Fibroblast of skin of left biceps (primary cell): ENCODE measurements at places on chromosomes 2 and 18.

GRCh38 chr2:232488097-232488711, 570 bp upstream of the ECEL1 start:
- DNase-seq: no peak

- no peak for DNase-seq
Observed at GRCh38 chr18:45250479-45250878, 364.8 kb upstream of the SLC14A2 start.

GRCh38 chr18:11324956-11325882, 175.8 kb upstream of the PIEZO2 start:
- DNase-seq: peak; percentile 87

GRCh38 chr18:57550510-57550909, 36.0 kb downstream of the FECH start:
- DNase-seq: no peak

GRCh38 chr2:224357098-224357901, 44.6 kb downstream of the FAM124B start:
- DNase-seq: peak; percentile 18

GRCh38 chr2:235007664-235008457, 56.0 kb downstream of the SH3BP4 start:
- no peak for DNase-seq

GRCh38 chr18:45662468-45662867, 47.2 kb downstream of the SLC14A2 start:
- no peak for DNase-seq

DNA sequence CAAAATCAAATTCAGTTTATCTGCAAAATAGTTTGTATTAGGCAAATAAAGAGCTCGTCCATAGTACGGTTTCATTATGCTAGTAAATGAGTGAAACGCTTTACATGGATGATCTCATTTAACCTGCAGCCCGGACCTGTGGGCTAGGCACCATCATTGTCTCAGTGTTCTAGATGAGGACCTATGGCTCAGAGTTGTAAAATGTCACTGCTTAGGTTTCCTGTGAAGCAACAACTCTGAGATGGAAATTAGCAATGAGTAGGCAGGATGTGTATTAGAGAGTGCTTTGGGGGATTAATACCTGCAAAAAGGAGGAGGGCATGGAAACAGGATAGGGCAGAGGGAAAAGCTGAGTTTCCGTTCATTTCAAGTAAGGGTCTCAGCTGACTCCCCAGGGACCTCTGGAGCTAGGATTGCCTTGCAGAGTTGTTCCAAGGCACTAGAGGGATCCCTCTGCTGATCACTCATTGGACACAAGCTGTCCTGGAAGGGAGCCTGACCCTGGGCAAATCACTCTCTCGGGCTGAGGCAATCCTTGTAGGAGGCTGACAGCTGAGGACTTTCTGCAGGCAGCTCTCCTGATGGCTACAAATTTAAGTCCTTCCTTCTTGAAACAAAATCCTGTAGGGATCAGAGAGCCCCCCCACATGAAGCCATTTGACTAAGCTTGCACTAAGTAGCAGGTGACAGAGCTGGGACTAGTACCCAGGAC, 58.8 kb upstream of the SIX2 start:
- no peak for DNase-seq

GRCh38 chr2:50851886-50852285, 180.0 kb downstream of the NRXN1 start:
- DNase-seq: no peak

- DNase-seq: no peak
Observed at GRCh38 chr2:128986026-128986715, 667.5 kb upstream of the HS6ST1 start.

- DNase-seq: no peak
Observed at GRCh38 chr2:98936353-98937351, 627 bp upstream of the CRACDL start.

GRCh38 chr2:237864444-237864931, 5.1 kb downstream of the RAMP1 start:
- DNase-seq: no peak

DNA sequence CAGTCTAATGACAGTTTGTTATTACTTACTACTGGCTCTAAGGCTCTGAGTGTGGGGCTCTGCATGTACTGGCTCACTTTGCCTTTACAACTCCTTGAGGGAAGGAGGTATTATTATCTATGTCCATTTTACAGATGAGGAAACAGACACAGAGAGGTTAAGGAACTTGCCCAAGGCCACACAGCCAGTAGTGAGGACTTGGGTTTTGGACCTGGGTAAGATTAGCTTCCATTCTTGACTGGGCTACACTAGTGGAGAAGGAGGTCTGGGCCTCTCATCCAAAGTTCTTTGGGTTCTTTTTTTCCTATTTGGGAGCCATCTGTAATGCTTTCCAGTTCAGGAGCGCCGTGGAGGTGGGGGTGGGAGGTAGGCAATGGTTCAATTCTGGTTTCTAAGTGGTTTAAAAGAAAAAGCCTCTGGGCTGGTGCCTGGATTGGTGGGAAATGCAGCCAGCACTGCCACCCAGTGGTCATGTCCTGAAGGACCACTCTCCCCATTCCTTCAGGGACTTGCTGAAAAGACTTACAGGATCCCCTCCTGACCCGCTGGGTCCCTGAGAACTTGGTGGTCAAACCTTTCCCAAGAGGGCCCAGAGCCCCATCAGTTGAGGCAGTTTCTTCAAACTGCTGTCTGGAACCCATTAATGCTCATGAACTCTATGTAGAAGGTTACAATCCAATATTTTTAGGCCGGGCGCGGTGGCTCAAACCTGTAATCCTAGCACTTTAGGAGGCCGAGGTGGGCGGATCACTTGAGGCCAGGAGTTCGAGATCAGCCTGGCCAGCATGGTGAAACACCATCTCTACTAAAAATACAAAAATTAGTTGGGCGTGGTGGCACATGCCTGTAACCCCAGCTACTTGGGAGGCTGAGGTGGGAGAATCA, 38.6 kb upstream of the NOTO start:
- DNase-seq: peak; percentile 28

GRCh38 chr2:64686283-64686956, 32.7 kb upstream of the SERTAD2 start:
- no peak for DNase-seq

GRCh38 chr18:6951336-6952090, 166.1 kb downstream of the LAMA1 start:
- DNase-seq: no peak

DNA sequence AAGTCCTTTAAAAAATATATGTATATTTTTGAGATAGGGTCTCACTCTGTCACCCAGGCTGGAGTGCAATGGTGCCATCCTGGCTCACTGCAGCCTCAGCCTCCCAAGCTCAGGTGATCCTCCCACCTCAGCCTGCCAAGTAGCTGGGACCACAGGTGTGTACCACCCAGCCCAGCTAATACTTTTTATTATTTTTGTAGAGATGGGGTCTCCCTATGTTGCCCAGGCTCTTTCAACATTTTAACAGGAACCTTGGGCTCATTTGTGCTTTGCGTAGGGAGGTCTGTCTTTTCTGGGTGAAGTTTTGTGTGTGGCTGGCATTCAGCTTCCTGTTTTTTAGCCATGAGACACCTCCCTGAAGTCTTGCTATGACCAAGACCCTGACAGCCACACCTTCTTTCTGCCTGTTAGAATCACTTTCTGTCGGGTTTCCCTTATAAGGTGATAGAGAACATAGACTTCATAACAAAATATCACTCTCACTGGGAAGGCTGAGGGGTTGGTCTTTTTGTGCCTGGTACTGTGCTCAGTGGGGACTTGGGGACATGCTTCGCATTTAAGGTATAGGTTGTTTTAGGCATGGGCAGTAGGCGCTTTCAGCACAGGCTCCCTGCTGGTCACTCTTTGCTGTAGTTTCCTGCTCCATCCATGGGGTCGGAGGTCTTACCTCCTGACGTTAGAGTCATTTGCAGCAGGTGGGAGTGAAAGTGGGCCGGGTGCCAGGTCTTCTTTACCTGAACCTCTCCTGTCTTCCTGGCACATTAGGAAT, 3.4 kb downstream of the RAB31 start:
- DNase-seq: no peak

DNA sequence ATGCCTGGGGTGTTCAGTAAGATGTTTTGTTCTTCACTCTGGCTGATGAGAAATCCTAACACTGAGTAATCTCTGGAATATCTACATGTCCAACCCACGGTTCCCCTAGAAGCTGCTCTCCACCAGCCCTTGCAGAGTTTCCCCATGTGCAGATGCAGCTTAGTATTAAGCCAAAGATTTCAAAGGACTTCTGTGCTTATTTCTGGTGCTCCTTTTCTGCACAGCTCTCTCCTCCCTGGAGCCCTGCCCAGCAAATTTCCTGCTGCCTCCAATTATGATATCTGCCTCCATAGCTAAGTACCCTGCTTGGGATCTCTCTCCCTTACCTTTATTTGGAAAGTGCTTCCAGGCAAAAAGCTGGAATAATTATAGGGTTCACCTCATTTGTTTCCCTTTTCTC, 949.3 kb downstream of the BCL11A start:
- no peak for DNase-seq

DNA sequence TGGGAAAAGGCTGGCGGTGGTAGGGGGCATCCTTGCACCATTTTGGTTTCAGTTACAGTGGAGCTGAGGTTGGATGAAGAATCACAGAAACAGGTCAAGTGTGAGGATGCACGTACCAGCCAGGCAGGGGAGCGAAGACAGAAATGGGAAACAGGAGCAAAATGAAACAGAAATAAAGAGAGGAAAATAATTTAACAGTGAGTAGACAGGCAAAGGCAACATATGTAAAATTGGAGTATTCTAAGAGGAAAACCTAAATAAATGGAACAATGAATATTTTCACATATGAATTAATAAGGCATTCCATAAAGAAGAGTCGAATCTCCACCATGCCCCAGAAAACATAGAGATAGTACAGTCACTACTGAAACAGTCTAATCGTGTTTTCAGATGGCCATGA, 29.7 kb downstream of the LRRFIP1 start:
- DNase-seq: no peak

- DNase-seq: no peak
Observed at GRCh38 chr2:105070010-105070865, 32.4 kb downstream of the MRPS9 start.

GRCh38 chr2:75982719-75983118, 272.0 kb upstream of the GCFC2 start:
- DNase-seq: no peak

DNA sequence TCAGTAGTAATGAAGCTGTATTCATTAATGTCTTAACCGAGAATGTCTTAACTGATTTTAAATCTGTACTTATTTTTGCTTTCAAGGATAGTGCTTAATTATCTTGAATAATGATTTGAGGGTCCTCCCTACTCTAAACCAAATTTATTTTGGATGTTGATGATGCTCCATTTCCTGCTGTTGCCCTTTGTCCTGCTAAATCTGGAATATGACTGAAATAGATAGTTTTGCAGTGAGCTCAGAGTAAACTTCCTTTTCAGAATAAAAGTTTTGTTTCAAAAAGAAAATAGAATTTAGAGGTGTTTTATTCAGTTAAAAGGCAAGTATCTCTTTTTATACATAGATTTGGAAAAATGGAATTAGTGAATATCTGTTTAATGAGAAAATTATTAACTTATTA, 8.1 kb downstream of the NBEAL1 start:
- DNase-seq: no peak

GRCh38 chr2:158637357-158637756, 157.8 kb upstream of the DAPL1 start:
- DNase-seq: no peak

- DNase-seq: no peak
Observed at GRCh38 chr2:182228741-182229140, 198.1 kb downstream of the PDE1A start.

DNA sequence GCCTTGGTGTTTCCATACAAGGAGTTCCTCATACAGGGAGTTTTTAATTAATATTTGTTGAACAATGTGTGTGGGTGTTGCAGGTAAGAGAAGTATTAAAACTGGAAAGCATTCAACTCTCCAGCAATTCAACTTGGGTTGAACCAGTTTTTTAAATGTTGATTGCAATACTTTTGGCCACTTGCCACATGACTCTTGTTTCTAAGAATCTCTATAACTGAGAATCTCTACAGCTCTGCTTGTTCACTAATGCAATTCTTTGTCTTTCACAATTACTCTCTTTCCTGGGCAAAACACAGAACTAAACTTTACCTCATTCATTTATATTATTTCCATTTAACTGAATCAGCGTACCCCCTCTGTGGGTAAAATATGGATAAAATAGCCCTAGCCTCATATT, 429.4 kb downstream of the ARHGAP15 start:
- DNase-seq: peak; percentile 70

DNA sequence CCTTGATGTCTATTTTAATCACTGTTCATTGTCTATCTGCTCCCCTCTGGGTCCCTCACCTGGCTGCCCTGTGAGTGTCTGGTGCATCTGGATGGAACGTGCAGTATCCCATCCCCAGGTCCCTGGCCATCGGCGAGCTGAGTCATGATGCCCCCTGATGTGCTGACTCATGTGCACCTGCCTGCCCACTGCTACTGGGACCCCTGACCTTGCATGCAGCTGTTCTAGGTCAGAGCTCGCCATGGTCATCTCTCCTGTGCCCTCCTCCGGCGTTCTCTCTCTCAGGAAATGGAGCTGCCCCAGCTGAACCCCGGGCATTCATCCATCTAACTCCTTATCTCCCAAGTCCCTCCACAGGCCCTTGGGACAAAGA, 516.2 kb upstream of the HS6ST1 start:
- no peak for DNase-seq

DNA sequence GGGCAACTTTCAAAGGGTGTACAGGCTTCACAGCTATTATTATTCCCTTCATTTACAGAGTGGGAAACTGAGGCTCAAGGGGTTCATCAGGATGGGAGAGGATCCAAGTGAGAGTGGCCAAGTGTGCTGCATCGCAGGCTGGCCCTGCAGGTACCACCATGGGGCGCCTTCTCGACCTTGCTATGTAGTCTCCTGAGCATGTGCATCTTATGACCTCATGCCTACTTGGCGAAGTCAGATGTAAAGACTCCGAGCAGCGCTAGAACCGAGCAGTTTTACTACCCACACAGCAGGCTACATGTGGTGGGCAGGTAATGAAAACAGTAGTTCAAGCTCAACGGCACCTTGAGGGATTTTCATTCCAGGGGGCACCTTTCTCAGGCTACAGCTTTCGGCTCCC, 42.0 kb downstream of the TFCP2L1 start:
- no peak for DNase-seq

DNA sequence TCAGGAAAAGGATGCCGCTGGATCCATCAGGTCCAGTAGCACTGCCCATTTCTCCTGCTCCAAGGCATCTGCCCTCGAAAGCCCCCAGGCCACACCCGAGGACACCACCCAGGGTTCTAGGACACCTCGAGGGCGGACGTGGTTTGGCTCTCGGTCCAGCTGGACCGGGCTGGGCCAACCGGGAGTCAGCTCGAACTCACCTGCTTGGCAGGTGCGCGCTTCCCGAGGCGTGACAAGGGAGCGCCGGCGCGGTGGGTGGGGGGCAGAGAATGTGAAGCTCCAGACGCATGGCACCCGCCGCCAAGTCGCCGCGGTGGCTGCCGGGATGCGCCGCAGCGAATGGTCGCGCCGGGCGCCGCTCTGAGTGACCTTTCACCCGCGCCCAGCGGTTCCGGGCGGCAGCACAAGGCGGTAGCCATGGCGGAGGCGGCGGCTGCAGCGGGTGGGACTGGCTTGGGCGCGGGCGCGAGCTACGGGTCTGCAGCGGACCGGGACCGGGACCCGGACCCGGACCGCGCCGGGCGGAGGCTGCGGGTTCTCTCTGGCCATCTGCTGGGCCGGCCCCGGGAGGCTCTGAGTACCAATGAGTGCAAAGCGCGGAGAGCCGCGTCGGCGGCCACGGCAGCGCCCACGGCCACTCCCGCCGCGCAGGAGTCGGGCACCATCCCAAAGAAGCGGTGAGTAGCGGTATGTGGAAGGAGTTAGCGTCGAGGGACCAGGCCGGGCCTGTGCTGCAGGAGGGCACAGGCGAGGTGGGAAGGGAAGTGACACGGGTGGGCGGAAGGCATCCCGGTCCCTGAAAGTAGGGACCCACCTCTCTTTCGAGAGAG, at the start of gene AGPS:
Gene AGPS, plus strand, starts transcription at position 401 of the 830 bp plus-strand sequence. Its CDS starts 17 bp downstream, at position 418.
- no peak for DNase-seq

- no peak for DNase-seq
Observed at GRCh38 chr2:134395779-134396178, 141.9 kb downstream of the MGAT5 start.
